ENCODE measurements at places on chromosomes 2 and 18. TPM values are rescaled to one million over a fixed set of nuclear protein-coding genes. Genes with fewer than 3 reads are reported as not detected.

DNA sequence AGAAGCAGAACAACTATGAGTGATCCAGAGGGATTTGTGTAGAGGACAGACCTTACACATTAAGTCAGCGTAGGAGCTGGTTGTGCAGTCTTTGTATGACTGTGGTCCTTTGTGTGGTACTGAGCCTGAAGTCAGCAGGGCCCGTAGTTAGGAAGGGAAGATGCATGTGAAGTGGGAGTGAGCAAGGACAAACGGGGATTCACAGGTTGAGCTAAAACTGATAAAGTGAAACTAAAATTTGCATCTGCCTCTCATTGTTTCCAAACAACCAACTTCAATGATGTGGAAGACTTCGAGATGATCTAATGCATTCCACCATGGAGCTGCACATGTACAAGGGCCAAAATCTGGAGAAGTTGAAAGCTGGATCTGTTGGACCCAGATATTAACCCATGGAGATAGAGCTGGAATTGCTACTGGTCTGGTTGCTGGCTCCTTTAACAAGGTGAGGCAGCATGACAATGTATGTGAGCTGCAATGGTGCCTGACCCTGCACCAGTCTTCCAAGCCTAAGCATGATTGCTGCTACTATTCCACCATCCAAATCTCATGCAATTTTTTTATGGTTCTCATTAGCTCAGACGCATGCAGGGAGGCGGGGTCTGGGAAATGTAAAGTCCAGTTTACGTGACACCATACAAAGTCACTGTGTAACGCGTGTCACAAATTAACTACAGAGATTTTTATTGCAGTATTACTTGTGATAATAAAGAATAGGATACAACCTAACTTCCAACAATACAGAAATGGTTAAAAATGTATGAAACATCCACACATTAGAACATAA is 12.1 kb upstream of the CYBRD1 start:
- no peak for DNase-seq

GRCh38 chr2:12948961-12949353 is 232.2 kb downstream of the TRIB2 start:
- no peak for DNase-seq

Gene CAPN14
- total RNA-seq: 0.23 TPM

GRCh38 chr2:214310319-214310718 is 100.5 kb upstream of the VWC2L start:
- DNase-seq: no peak

- DNase-seq: no peak
Observed at GRCh38 chr18:58400331-58400870, 228.5 kb downstream of the ALPK2 start.

Data from Caco-2 (cell line).